ENCODE measurements at places on chromosomes 11 and 22.

DNA sequence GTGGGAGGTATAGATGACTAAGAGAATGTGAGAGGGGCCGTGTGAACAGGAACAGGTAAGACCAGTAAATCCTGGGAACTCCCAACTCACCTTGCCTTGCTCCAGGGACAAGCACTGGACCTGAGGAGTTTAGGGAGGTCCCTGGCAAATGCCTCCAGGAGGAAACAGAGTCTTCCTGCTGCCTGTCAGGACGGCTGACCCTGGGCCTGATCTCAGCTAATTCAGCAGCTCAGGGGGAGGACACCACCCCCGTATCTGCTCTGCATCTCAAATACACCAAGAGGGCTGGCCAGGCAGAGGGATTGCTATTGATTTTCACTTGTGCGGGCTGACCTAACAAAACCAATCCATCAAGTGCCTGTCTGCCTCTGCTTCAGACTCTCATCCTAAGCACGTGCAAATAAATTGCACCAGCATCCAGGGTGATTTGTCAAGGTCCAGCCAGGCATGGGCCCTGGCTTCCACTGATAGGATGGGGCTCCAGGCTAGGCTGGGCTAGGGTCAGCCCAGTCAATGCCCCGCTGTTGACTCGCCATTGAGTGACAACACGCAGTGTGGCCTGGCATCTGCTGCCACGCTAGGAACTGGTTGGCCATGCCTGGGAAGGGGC is 20.3 kb downstream of the UQCR10 start:
- no peak for DNase-seq

DNA sequence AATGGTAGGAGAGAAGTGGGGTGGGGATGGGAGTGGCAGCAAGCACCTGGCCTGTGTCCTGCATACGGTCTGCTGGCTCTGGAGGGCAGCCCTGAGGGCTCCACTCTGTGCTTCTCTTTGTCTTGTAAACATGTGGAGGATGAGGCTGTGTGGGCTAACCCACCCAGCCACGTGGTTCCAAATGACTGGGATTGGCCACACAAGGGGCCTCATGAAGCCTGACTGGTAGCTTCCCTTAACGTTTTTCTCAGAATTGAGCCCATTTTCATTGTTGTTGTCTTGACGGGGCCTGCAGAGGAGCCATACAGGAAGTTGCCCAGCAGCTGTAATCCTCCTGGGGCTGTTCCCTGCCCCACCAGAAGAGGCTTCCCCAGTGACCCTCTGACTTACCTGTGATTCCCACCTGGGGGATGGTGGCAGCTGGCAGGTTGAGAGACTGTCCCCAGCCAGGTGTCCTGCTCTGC is 18.0 kb downstream of the DERL3 start:
- no peak for DNase-seq

- no peak for DNase-seq
These were observed 73.3 kb downstream of the TRIM44 start for GRCh38 chr11:35735903-35736302.

DNA sequence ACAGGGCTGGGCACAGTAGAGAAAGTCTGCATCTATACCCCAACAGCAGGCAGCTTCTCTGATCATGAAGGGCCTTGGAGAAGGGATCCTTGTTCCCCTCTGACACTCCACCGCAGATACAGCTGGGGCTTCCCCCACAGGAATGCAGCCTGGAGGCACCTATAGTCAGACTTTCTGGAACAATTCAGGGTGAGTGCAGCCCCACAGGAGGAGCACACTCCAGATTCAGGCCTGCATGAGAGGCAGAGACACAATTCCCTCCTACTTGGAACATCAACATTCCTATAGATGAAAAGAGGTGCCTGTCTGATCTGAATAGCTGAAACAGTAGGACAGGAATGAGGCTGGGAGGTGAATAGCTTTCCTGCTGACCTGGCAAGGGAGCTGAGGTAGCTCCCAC is 1298.0 kb upstream of the CNTN5 start:
- DNase-seq: no peak

DNA sequence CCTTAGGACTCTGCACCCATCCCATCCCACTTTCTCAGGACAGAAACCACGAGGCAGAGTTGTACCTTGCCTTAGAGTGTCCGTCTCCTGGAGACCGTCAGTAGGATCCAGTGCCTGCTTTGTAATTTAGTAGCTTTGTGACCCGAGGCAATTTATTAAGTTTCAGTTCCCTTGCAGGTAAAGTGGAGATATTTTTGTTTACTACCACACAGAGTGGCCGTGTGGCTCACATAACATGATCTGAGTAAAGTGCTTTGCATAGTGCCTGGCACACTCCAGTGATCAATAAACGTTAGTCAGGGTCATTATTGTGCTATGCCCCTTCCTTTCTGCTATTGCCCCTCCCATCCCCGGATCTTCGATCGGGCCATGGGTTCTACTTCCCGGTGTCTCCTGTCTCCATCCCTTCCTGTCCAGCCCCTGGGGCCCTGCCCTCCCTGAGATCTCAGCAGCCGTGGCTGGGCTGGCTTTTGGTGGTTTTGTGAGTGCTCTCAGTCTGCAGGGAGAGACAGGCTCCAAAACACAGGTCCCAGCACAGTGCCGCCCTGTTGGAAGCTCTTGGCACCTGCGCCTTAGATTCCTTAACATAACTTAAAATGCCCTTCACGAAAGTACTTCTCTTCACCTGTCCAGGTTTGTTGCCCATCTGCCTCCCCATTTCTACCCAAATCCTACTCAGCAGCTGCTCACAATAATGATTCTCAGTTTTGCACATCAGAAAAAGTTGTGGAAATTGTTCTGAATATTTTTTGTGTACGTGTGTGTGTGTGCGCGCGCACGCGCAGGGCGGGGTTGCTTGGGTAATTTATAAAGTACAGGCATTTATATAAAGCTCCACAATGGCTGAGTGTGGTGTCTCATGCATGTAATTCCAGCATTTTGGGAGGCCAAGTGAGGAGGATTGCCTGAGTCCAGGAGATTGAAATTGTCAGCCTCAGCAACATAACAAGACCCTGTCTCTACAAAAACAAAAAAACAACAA is 753.7 kb downstream of the NTM start:
- DNase-seq: no peak

DNA sequence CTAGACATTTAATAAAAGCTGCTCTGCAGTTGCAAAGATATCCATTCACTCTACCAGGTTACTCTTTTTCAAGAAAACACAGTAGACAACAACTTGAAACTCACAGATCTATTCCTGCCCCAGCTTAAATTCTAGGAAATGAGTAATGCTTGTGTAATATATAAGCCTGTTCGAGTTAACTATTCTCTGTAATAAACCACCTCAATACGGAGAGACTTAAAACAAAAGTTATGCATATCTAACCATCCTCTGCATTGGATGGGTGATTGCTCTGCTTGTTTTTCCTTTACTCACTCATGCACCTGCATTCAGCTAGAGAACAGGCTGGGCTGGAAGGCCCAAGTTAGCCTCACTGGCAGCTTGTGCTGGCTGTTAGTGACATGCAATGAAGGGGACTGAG is 13.3 kb downstream of the LRRC4C start:
- DNase-seq: no peak

- peak; percentile 9 for DNase-seq
These were observed 147.2 kb upstream of the BDNF start for GRCh38 chr11:27847496-27847895.

DNA sequence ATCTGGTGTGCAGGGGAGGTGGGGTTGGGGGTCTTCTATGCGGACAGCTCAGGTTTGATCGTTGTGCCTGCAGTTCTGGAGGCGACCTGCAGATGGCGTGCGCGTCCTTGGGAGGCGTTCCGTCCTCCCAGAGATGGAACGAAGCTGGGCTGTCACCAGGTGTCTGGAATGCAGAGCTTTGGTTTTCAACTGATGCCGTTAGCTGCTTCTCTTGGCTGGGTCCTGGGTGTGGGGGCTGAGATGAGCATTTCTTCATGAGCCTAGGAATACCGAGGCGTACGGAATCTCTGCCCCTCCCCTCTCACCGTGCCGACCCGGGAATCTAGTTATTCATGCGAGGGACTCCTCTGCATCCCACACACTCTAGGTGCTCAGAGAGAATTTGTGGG is 98.6 kb downstream of the CEP164 start:
- DNase-seq: peak; percentile 50

GRCh38 chr11:75429641-75429901 is 3.4 kb downstream of the KLHL35 start:
- no peak for DNase-seq

GRCh38 chr11:81870066-81870412 is 863.6 kb downstream of the FAM181B start:
- DNase-seq: no peak

GRCh38 chr22:30643055-30643875 is 7.7 kb downstream of the SLC35E4 start:
- no peak for DNase-seq

DNA sequence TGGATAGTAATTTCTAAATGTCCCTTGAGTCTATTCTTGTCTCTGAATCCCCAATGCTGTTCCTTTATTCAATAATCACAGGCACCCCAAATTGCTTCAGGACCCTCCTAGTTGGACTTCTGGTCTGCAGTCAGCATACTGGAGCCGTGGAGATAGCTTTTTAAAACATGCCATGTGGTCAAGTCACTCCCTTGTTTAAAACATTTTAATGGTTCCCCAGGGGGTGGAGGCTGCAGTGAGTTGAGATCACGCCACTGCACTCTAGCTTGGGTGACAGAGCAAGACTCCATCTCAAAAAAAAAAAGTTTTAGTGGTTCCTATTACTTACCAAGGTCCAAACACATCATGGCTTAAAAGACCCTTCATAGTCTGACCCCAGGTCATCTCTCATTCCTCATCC is 220.3 kb downstream of the ADAMTS15 start:
- DNase-seq: no peak
